Activated T-cell treated with anti-CD3 and anti-CD28 coated beads, Interleukin-2, amount 50 U/mL, for 24 hours (primary cell): ENCODE measurements at places on chromosomes 7 and 10.

DNA sequence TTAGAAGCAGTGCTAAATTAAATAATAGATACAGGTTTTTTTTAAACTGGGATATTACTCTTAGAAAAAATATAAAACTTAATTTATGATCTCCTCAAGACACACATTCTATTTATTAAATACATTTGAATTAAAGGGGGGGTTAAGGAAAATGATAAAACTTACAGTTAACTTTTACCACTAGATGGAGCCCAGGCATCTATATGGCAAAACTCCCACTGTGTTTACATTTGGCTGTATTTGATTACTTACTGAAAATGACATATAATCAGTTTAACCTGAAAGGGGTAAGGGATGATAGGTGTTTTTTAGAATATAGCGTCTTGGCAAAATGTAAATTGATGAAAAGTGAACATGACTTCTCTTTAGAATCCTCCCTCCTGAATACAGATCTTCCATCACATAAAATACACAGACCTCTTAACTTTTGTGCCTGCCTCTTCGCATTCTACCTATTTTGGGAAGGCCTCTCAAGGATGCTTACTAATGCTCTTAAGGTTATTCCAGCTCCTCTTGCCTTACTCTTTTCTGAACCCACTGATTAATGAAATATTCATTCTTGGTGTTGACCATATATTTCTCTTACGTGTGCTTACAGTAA, 235.7 kb downstream of the AGMO start:
- H3K36me3 ChIP-seq, result no peaks in the 10 kb centered on the region
- H3K4me3 ChIP-seq, result no peak overlapping the region
- DNase-seq, result no peak
- H3K4me1 ChIP-seq, result no peaks in the 10 kb centered on the region
- no peak overlapping the region for H3K27ac ChIP-seq
- H3K27me3 ChIP-seq, result no peaks in the 10 kb centered on the region

DNA sequence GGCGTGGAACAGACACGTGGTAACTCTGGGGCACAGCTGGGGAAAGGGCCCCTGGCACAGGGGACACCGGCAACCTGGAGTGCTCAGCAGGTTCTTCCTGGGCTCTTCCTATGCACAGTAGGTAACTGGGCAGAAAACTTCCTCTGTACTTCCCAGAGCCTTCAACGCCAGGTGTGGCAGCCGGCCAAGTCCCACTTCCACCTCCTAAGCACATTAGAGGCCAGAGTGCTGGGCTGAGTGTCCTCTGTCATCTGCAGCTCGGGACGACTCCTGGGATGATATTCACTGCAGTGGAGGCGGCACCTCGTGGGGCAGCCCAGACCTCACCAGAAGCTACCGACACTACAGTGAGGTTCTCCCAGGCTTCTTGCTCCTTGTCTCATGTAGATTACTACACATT, 114.5 kb downstream of the LARP4B start:
- H3K36me3 ChIP-seq, result peaks cover 90% of the 10 kb centered on the region
- no peaks in the 10 kb centered on the region for H3K4me1 ChIP-seq
- H3K27ac ChIP-seq, result peak overlapping the region; percentile 38
- no peak overlapping the region for H3K4me3 ChIP-seq

DNA sequence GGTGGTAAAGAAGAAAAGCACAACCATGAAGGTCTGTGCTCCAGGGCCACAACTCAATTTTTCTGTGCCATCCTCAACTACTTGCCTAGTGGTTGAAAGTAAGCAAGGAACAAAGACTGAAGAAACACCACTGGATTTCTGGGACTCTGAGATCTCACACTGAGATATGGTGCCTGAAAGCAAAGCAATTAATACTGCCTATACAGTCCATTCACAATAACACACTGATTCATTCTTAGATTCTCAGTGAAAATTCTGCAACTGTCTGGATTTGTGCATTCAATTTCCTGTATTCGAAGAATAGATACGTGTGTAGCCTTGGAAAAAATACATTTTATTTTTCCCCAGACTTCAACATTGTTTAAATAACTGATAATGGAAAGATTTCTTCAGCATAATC, 116.4 kb upstream of the FAM133B start:
- no peaks in the 10 kb centered on the region for H3K27me3 ChIP-seq
- peak overlapping the region; percentile 96 for H3K27ac ChIP-seq
- peaks cover 67% of the 10 kb centered on the region for H3K4me1 ChIP-seq
- H3K36me3 ChIP-seq, result peaks cover 75% of the 10 kb centered on the region

DNA sequence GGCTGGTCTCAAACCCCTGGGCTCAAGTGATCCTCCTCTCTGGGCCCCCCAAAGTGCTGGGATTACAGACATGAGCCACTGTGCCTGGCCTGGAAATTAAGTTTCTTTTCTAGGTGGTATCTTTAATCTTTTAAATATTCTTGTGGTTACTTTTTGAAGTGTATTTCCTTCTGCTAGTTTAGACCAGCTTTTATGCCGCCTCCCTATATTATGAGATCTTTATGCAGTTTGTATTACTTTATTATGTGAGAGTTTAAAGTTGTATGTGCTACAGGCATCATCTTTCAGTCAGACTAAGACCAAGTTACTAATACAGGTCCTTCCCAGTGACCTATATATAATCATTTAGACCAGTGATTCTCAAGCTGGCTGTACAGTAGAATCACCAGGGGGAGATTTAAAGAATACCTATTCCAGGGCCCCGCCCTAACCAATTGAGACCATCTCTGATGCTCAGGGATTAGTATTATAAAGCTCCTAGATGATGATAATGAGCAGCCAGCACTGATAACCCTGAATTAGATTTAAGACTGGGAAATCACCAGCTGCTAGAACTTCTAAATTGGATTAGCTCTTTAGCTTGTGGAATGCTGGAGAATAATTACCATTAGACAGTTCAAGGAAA, 11.3 kb downstream of the INPP5F start:
- DNase-seq, result no peak
- peak overlapping the region; percentile 77 for H3K27ac ChIP-seq
- peaks cover 5% of the 10 kb centered on the region for H3K36me3 ChIP-seq
- no peak overlapping the region for H3K4me3 ChIP-seq

DNA sequence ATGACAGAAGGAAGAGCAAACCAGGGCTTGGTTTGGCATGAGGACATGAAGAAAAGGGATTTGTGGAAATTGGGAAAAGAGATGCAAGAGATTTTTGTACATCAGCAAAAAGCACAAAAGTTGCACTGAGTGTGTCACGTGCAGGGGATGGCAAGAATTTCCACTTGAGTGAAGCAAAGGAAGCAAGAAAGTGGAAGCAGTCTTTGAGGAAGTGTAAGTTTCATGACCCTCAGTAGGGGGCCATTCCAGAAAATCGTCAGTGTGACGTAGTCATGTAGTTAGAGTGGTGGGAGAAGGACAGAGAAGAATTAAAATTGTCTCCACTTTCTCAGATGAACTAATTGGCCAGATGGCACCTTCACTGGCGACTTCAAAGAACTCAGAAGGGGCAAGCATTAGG, 123.3 kb upstream of the FZD1 start:
- no peak overlapping the region for H3K4me3 ChIP-seq
- H3K36me3 ChIP-seq, result no peaks in the 10 kb centered on the region
- DNase-seq, result no peak
- H3K27ac ChIP-seq, result no peak overlapping the region
- H3K4me1 ChIP-seq, result no peaks in the 10 kb centered on the region

GRCh38 chr10:74991435-74991834, 120.0 kb upstream of the SAMD8 start:
- H3K4me3 ChIP-seq, result no peak overlapping the region
- no peak overlapping the region for H3K27ac ChIP-seq
- H3K4me1 ChIP-seq, result peaks cover 26% of the 10 kb centered on the region
- DNase-seq, result no peak
- peaks cover 66% of the 10 kb centered on the region for H3K36me3 ChIP-seq

DNA sequence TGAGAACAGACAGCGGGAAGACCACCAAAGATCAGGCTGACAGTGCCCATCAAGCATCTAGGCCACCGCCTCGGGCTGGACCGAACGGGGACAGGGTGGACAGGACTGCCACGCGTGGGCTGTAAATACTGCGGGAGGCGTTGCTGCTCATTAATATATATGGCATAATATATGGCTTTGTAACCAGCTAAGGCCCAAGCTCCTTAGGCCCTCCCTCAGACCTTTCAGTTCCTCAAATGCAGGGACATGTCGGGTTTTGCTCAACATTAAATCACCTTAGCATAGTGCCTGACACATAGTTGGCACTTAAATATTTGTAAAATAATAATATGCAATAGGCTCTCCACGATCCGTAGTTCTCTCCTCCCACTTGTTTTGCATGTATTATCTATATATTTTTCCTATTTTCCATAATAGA, 402 bp upstream of the TMEM168 start:
- H3K4me3 ChIP-seq, result peak overlapping the region; percentile 91
- no peaks in the 10 kb centered on the region for H3K27me3 ChIP-seq
- H3K4me1 ChIP-seq, result peaks cover 42% of the 10 kb centered on the region
- DNase-seq, result no peak

GRCh38 chr7:41147606-41148485, 555.0 kb downstream of the INHBA start:
- no peak overlapping the region for H3K27ac ChIP-seq
- no peak for DNase-seq
- no peaks in the 10 kb centered on the region for H3K27me3 ChIP-seq
- no peaks in the 10 kb centered on the region for H3K36me3 ChIP-seq
- no peaks in the 10 kb centered on the region for H3K4me1 ChIP-seq

- no peak for DNase-seq
- peaks cover 11% of the 10 kb centered on the region for H3K27me3 ChIP-seq
- no peaks in the 10 kb centered on the region for H3K36me3 ChIP-seq
- no peaks in the 10 kb centered on the region for H3K4me1 ChIP-seq
- H3K27ac ChIP-seq, result no peak overlapping the region
Observed at GRCh38 chr7:90337106-90337505, 9.4 kb upstream of the GTPBP10 start.

DNA sequence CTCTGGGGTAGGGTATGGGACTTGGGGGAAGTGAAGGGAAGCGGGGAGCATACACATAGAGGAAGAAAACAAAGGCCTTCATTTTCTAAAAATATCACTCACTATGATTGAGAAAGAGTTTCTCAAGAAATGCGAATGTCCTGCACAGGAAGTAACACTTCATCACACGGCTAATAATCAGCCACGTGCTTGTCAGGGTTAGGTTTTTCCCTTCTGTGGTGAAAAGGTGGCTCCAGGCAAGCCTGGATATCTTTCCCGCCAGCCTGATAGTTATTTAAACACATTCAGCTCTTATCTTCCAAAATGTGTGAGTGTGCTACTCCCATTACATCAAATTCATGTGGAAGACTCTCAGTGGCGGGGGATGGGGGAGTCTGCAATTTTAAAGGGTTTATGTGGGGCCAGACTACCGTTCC, 166.4 kb upstream of the ADO start:
- H3K27me3 ChIP-seq, result no peaks in the 10 kb centered on the region
- peaks cover 14% of the 10 kb centered on the region for H3K4me1 ChIP-seq
- H3K36me3 ChIP-seq, result no peaks in the 10 kb centered on the region

DNA sequence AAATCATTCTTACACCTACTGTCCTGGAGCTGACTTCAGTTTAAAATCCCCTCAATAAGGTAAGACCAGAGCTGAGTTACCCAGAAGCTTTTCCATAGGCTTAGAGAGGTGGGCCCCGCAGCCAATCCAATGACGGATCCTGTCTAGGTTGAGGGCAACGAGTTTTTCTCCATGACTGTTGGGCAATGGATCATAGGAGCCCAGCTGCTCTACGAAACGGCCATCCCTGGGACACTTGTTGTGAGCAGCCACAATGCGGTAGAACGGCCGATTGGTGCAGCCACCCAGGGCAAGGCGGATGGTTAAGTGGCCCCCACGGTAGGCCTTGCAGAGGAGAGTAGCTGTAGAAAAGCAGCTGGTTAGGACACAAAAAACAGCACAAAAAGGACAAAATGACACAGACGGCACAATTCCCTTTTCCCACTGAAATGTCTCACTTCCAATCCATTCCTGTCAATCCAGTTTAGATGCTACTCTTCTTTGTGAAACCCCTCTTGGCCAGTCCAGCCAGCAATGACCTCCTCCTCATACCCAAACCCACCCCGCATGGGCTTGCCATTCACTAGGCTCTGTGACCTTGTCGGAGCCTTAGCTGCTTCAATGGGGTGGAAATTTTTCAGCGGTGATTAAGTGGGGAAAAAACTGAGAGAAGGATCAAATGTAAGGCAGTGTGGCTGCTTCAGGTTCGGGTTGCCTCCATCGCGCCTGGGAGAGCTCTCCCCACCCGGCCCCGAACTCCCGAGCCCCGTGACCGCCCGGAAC, 580 bp downstream of the MRPS16 start:
- DNase-seq, result peak; percentile 42
- peak overlapping the region; percentile 99 for H3K27ac ChIP-seq
- H3K27me3 ChIP-seq, result no peaks in the 10 kb centered on the region
- peaks cover 49% of the 10 kb centered on the region for H3K4me1 ChIP-seq

- H3K27me3 ChIP-seq, result no peaks in the 10 kb centered on the region
- no peak overlapping the region for H3K4me3 ChIP-seq
- DNase-seq, result no peak
Observed at GRCh38 chr7:29370531-29371314, 176.1 kb downstream of the CHN2 start.

DNA sequence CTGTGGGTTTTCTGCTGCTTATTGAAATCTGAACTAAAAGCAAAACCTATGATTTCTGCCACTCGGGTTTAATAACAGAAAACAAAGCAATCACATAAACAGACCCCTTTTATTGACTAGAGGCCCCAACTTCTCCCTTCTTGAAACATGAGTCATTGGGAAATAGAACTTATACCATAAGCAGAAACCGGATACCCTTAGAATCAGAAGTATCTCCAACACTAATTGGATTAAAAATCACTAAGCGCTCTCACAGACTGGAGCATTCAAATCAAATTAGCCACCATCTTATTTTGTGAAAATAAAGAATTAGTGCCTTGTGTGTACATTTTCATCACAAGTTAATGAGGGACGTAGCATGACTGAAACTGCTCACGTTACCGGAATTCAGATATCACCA, 206.9 kb downstream of the WDR11 start:
- no peak for DNase-seq
- H3K4me1 ChIP-seq, result no peaks in the 10 kb centered on the region
- H3K4me3 ChIP-seq, result no peak overlapping the region
- H3K27ac ChIP-seq, result no peak overlapping the region

GRCh38 chr7:93178213-93178612, 30.0 kb upstream of the SAMD9L start:
- H3K4me1 ChIP-seq, result peaks cover 3% of the 10 kb centered on the region
- H3K27ac ChIP-seq, result no peak overlapping the region
- H3K36me3 ChIP-seq, result no peaks in the 10 kb centered on the region
- H3K27me3 ChIP-seq, result peaks cover 44% of the 10 kb centered on the region

GRCh38 chr10:59829024-59829423, 75.8 kb upstream of the MRLN start:
- peaks cover 92% of the 10 kb centered on the region for H3K36me3 ChIP-seq
- H3K27ac ChIP-seq, result peak overlapping the region; percentile 22
- DNase-seq, result no peak
- H3K4me3 ChIP-seq, result no peak overlapping the region

DNA sequence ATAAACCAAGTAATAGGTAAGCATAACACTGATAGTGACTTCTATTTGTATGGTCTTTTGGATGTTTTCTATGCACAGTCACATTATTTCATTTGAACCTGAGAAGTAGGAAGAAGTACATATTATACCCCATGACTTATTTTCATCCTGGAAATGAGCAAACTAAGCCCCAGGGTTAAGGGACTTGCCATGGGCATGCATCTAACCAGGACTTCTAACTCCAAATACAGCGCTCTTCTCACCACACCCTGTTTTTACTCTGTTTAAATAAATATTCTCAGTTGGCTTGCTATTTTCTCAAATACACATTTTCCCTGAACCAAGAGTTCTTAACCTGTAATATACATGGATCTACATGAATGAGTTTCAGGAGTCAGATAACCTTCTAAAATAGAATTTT, 16.3 kb downstream of the GNG11 start:
- no peak overlapping the region for H3K27ac ChIP-seq
- DNase-seq, result no peak
- peaks cover 12% of the 10 kb centered on the region for H3K27me3 ChIP-seq
- H3K4me1 ChIP-seq, result no peaks in the 10 kb centered on the region
- no peak overlapping the region for H3K4me3 ChIP-seq
- H3K36me3 ChIP-seq, result no peaks in the 10 kb centered on the region
